GM10248 (cell line): ENCODE measurements at places on chromosomes 1 and 21.

- DNase-seq, result no peak
Observed at GRCh38 chr1:107680579-107680985, 284.4 kb downstream of the VAV3 start.

- DNase-seq, result no peak
Observed at GRCh38 chr1:59076612-59077011, 220.3 kb upstream of the FGGY start.

GRCh38 chr1:1542766-1543705 is 2.6 kb upstream of the TMEM240 start:
- DNase-seq, result no peak

DNA sequence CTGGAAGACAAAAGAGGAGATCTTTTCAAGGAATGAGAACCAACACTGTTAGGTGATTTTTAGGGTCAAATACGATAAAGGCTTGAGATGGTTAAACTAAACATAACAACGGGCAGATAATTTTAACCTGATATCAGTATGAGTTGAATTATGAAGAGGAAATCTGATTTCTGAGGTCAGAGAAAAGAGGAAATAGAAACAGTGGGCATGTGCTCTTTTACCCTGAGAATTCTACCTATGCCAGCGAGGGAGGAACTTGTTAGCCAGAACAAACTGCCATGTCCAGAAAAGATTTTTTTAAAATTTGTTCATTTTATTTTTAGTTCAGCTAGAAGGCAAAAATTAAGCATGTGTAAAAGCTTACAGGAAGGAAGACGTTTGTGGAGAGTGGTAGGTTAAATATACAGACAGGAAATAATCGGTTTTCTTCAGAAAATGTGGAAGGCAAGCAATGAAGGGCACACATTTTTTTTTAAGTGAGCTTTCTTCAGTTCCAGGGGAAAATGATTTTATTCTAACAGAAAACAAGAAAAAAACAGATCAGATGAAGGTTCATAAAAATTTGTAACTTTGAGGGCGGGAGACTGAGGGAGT is 1745.3 kb downstream of the MRPL39 start:
- DNase-seq, result no peak

- no peak for DNase-seq
Observed at GRCh38 chr1:37147392-37147831, 113.1 kb upstream of the GRIK3 start.

DNA sequence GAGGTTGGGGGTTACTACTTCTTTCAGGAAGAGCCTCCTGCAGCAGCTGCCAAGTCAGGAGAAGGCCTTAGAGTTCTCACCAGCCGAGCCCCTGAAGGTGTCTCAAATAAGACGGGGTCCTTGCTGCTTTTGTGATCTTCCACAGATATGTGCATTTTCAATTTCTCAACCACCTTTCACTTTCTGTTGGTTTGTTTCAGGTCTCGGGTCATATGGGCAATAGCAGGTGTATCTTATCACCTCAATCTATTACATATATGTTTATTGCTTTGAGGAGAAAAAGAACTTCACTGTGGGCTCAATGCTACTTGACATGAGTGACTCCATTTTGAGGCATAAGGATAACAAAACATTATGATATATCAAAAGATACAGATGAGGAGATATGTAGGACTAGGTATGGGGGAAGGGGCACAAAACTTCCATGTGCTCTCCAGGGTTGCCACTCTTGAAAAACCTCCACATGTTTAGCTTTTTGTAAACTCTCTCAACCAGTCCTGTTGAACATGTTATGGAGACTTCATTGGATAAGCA is 1171.4 kb upstream of the ADGRL2 start:
- no peak for DNase-seq

DNA sequence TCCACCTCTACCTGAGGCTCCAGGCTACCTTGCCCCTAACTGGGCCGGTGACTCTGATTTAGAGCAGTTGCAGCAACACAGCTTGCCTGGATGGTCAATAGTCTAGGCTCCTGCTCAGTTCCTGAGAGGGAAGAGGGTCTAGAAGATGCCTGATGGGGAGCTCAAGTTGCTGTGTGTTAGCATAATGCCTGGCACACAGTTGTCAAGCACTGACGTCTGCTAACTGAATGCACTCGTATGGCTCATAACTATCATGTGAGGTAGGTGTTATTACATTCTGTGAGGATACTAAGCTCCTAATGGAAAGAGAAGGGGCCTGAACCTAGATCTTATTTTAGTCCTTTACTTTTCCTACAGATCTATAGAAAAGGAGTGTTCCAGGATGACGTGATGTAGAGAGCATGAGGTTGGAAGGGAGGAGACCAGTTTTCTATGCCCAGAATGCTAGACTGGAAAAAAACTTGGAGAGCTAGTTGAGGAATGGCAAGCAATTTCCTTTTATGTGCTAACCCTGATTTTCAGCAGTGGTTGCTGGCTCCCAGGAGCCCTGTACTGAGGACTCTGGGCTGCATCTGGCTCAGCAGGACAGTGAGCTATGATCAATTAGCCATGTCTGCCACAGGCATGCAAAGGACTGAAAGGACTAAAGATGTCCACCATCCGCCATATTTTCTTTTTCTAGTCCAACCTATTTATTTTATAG is 30.0 kb downstream of the FAM78B start:
- DNase-seq, result no peak

DNA sequence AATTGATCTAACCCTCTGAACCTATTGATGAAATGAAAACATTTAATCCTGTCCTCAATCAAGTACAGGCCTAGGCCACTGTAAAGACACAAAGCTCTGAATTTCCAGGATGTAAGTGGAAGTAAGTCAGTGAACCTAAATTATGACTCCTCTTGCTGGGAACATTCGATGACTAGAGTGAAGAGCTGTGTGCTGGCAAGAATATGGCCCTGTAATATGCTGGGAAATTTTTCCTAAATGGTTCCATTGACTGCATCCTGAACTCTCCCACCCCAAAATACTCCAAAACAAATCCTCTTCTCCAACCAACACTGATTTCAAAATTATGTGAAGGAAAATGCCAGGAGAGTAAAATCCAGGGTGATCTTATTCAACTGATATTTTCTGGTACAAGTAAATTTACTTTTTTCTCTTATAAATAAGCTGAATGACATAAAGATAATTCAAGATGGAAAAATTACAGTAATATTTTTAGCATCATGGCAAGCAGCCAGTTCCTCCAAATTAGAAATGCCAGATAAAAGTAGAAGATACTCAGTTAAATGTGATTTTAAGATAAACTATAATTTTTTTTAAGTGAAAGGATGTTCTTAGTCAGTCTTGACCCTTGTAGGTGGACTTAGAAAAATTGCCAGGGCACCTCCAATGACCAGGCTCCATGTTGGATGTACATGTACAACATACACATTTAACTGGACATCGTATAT is 269.4 kb downstream of the PTGER3 start:
- no peak for DNase-seq

- no peak for DNase-seq
Observed at GRCh38 chr1:234163267-234163919, 209.9 kb upstream of the COA6 start.

- no peak for DNase-seq
Observed at GRCh38 chr1:26003262-26003661, 5.4 kb upstream of the PAFAH2 start.

GRCh38 chr1:235708390-235708962 is 58.9 kb upstream of the GNG4 start:
- no peak for DNase-seq

DNA sequence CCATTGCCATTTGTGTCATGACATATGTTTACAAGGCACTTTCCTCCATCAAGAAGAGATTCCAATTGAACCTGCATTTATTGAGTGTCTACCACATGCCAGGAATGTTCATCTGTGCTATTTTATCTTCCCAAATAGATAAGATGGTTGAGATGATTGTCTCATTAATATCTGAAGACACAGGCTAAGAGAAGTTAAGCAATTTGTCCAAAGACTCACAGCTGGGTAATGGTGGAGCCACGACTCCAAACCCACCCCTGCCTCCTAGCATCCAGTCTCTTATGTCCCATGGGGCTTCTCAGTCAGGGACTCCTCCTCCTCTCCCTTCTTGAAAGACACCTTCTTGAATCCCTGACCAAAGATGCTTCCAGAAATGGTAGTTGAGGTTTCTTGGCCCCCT is 68.1 kb downstream of the STUM start:
- no peak for DNase-seq

DNA sequence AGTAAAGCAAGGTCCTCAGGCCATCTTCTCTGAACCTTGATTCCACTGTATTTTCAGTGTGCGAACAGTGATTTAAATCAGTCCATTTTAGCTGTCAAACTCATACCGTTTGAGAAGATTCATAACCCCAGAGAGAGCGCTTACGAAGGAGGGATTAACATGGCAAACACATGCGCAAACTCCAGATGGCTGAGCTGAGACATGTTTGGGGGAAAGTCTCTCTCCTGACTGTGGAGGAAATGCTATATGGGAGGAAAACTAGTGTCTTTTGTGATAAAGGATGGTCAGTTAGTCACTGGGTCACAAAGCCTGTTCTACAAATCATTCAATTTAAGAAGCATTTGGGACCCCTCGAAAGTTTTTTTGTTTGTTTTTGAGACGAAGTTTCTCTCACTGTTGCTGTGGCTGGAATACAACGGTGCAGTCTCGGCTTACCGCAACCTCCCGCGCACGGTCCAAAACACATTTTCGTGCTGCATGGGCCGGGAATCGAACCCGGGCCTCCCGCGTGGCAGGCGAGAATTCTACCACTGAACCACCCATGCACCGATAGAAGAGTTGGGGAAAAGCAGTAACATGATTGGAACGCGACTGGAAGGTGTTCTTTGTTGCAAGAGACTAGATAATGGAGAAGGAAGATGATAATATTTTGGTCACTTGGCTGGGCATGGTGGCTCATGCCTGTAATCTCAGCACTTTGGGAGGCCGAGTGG is 58.4 kb upstream of the CXADR start:
- no peak for DNase-seq

DNA sequence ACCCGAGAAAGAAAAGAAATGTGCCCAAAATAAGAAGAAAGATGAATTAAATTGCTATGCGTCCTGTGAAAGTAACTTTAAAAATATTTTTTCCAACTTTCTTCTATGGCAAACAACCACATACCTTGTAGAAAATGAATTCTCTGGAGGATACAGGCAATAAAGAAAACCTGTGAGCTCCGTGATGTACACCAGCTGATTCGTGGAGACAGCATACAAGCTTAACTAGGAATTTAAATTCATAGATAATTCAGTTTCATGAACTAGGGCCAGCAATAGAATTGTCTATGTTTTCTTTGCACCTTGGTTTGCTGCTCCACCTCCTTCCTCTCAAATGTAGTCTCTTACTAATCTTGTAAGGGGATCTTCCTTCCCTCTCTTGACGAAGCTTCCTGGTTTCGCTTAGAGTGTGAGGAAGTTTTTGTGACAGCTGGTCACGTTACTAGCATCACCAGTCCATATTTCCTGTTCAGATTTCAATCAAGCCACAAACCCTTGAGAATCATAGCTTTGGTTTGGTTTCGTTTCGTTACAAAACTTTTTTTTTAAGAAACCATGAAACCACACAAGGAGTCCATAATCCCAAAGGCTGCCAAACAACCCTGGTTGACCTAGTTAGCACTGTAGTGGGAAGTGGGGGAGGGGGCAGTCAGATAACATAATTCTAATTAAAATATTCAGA is 35.8 kb downstream of the GREM2 start:
- DNase-seq, result no peak

- DNase-seq, result no peak
Observed at GRCh38 chr1:117669572-117669971, 63.7 kb downstream of the TENT5C start.

- no peak for DNase-seq
Observed at GRCh38 chr1:44851308-44851707, 8.3 kb upstream of the PTCH2 start.

GRCh38 chr1:177969825-177970371 is at the start of gene SEC16B:
TSS of gene SEC16B (minus strand) at chr1:177970058. CDS start at chr1:177967981, 2,077 bp downstream.
- no peak for DNase-seq

DNA sequence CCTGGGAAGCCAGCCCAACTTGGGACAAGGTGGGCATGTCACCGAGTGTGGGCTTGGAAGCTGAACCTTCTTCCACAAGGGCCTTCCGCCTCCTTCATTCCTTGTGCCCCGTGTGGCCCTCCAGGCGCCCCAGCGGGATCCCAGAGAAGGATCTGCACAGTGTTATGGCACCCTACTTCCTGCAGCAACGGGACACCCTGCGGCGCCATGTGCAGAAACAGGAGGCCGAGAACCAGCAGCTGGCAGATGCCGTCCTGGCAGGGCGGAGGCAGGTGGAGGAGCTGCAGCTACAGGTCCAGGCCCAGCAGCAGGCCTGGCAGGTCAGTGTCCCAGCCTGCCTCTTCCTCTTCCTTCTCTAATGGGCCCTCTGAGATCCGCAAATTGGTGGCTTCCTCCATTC is 5.8 kb upstream of the BGLAP start:
- DNase-seq, result no peak

GRCh38 chr1:100882698-100883097 is 11.9 kb downstream of the EXTL2 start:
- DNase-seq, result no peak

DNA sequence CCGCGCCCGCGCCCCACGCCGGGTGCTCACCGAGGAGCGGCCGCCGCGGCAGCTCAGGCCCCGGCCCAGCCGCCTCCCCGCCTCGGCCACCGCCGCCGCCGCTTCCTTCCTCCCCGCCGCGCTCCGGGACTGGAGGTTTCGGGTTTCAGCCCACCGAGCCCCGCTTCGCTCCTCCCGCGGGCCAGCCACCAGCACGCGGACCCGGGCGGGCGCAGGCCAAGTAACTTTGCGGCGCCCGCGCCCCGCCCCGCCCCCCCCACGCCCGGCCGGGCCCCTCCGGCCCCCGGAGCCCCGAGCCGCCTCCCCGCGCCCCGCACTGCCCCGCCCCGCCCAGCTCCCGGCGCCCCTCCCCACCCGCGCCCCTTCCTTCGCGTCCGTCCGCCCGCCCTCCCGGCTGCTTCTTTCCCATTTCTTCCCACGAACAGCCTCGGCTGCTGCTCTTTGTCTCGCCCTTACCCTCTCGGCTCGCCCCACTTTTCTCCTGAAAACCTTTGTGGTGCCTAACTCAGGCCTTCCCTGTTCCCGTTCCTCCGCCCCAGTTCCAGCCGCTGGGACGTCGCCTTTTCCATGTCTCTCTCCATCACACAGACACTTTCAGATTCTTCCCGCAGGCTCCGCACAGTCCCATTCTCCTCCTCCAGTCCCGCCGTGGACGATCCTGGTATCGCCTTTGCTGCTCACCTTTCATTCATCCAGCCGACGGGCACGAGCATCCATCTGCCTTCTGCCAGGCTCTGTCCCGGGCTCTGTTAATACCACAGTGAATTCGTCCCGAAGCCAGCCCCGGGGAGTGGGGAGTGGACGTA is at the start of gene GPR161:
Gene GPR161, minus strand, starts transcription at position 222 of the 806 bp plus-strand sequence. CDS start 32,080 bp downstream, outside the sequence.
- DNase-seq, result peak; percentile 40

- no peak for DNase-seq
Observed at GRCh38 chr1:183821309-183821888, 16.5 kb downstream of the RGL1 start.

GRCh38 chr1:17675744-17676143 is 79.4 kb upstream of the ACTL8 start:
- no peak for DNase-seq

- no peak for DNase-seq
Observed at GRCh38 chr1:68723791-68724190, 226.9 kb upstream of the DEPDC1 start.

- DNase-seq, result no peak
Observed at GRCh38 chr1:203282720-203283542, 22.4 kb upstream of the BTG2 start.
